ENCODE measurements at places on chromosomes 2 and 18.

- DNase-seq, result no peak
Observed at GRCh38 chr2:163553601-163554000, 182.2 kb downstream of the FIGN start.

DNA sequence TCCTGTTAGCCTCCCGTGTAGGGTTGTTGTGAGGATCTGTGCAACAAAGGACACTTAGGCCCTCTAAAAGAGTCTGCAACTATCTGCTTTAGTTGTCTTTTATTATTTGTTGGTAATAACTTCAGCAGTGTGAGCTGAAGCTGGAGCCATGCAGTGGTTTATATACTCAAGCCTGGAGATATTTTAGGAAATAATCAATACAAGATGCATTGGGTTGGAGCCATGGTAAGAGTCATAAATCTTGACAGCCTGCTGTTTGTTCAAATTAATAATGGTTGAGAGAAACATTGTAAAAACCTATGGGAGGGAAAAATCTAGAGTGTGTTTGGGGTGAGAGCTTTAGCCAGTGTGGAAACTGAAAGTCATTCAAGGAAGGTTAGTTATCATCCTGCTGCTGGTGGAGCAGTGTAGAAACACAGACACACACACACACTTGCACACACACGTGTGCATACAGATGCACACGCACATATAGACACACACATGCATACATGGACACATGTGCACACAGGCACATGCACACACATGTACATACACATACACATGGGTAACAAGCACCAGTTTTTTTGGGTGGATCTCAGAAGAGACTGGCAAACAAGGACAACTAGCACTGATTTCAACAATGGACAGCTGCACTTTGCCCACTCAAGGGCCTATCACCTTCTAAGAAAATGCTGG lies 51.0 kb downstream of the ACOXL start:
- DNase-seq, result no peak

DNA sequence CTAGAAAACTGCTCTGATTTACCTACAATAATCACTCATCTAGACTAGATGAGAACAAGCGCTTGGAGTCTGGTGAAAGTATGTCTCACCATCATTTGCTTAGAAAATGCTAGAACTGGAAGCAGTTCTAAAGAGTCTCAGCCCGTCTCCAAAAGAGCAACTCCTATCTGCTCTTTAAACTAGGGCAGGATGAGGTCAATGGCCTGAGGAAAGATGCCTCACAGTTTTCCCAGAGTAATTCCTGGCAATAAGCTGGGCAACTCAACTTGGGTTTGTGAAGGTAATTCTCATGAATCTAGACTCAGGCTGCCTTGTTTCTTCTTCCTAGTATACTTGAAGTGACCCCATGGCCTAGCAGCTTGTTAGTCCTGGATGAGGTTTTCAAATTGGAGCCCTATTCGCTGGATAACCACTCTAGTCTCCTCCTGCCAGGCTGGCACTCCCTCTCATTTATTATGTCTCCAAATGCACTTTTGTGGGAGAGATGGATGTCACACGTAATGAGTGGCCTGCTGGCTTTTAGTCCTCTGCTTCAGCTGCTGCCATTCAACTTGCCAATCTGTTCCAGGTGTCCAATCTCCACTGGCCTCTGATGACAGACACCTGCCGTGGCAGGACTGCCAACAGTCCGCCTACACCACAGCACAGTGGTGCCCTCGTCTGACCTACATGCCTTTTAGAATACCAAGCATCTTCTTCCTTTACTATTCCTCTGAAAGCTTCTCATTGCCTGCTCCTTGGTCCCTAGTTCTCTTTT lies 80.9 kb downstream of the CABYR start:
- no peak for DNase-seq

DNA sequence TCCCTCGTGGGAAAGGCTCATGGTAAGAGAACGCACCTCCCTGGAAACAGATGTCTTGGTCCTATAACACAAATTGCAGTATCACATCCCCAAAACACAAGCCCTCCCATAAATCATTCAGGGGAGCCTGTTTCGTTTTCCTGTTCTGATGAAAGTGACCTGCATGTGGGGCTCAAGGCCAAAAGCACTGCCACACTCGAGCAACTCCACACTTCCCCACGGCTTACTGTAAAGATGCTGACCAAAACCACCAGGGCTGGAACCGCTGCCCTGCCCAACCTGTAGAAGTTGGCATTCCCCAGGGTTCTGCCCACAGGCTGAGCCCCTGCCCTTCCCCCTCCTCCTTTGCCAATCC lies 139.7 kb downstream of the BCL11A start:
- DNase-seq, result no peak
